Glutamatergic neuron (in vitro differentiated cells): ENCODE measurements at places on chromosomes 16 and 17. TPM values are rescaled to one million over a fixed set of nuclear protein-coding genes. Genes with fewer than 3 reads are reported as not detected.
A peak's percentile ranks its signal among the peaks of the same experiment; 100 is the strongest.

FN3KRP gene
- total RNA-seq: 28.1 TPM

TRPV3 gene
- total RNA-seq: 0.74 TPM

DNA sequence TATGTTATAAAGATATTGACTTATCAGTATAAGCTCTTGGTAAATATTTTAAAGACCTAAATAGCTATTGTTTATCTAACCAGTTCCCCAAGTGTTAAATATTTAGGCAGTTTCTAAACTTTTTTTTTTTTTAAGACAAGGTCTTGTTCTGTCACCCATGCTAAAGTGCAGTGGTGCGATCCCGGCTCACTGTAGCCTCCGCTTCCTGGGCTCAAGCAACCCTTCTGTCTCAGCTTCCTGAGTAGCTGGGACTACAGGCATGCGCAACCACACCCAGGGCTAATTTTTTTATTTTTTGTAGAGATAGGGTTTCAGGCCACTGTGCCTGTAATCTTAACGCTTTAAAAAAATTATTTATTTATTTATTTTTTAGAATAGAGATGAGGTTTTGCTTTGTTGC, 43.5 kb downstream of the SNX29 start:
- no peak for DNase-seq

GRCh38 chr17:64084086-64084939, 45.6 kb downstream of the ERN1 start:
- no peak for DNase-seq

DNA sequence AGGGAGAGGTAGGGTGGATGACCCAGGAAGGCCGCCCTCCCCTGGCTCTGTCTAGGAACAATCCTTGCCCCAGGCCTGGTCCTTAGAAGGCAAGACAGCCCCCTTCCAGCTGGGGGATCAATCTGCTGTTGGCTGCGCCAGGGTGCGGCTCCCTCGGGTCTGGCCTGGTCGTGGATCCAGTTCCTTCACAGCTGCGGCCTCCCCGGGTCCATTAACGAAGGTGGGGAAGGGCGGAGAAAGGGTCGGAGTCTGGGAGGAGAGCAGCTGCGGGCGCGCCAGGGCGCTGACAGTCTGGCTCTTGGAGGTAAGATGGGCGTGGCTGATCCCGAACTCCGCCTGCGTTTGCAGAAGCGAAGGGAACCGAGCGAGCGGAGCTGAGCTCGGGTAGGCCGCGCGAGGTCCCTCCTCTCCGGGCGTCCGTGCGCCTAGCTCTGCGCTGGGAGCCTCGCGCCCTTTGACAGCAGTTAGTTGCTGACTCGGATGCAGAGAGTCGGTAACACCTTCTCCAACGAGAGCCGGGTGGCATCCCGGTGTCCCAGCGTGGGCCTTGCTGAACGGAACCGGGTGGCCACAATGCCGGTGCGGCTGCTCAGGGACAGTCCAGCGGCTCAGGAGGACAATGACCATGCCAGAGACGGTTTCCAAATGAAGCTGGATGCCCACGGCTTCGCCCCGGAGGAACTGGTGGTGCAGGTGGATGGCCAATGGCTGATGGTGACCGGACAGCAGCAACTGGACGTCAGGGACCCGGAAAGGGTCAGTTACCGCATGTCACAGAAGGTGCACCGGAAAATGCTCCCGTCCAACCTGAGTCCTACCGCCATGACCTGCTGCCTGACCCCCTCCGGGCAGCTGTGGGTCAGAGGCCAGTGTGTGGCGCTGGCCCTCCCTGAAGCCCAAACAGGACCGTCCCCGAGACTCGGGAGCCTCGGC, at the start of gene HSPB9:
TSS of gene HSPB9 (plus strand) at position 434 of the 933 bp plus-strand sequence. CDS start at position 481, 47 bp downstream.
- DNase-seq: peak; percentile 94

- peak; percentile 61 for DNase-seq
These were observed 9.9 kb downstream of the FMNL1 start for GRCh38 chr17:45231481-45232116.

DNA sequence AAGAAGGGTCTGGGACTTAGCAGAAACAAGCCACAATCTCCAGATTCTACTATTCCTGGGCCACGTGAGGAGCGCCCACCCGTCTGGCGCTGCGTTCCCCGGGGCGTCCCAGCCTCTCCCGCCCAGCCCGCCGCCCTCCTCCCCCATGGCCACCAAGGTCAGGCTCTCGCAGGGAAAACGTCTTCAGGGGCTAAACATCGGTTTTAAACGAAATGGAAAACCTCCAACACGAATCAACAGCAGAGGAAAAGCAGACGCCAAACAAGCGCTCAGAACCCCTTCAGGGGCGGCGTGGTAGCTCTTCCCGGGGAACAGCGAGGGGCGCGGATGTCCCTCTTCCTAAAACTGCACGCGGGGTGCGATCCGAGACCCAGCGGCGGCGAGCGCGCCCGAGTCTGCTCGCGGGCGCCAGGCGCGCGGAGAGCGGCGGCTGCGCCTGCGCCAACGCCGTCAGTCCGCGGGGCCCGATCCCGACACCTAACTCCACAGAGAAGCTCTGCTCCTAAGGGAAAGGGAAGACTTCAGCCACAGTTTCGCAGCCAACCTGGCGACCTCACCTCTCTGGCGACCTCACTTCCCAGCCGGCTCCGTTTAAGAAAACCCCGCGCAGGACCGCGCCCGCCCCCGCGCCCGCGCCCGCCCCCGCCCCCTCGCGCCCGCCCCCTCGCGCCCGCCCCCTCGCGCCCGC, 505 bp upstream of the COG1 start:
- DNase-seq: peak; percentile 76
